CD4-positive, alpha-beta T cell treated with Interleukin-6 at 100 ng/mL for 8 hours (primary cell): ENCODE measurements at places on chromosomes 3 and 15.

DNA sequence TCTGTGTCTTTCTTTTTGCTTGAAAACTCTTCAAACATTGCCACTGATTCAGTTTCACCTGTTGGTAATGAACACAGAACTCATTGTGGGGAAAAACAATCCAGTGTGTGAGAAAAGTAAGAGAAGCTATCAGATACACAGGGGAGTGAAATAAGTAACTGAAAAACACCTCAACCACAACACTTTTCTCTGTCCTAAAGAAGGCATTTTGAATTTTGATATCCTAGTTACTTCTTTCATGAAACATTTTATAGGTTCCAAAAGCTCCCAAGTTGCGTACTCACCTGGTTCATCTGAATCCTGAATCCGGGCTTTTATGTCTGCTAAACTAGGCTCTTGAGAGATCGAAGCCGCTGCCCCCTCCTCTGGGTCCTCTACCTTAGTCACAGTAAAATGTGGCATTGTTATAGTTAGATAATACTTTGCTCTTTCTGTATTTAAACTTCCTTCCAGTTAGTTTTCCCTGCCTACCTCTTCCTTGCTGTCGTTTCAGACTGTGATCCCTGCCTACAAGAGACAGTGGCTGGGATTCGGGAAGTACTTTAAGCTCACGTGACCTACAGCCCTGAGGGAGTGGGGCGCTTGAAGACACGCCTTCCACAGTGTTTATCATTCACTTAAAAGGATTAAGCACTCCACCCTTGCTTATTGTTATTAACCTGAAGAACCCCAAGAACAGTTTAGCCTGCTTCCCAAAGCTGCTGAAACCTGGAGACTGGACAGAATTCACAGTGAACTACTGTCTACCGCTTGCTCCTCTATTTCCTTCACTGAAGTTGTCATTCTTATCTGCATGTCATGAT, 19.1 kb downstream of the SLC12A6 start:
- DNase-seq: peak; percentile 29

- no peak for DNase-seq
Measured at GRCh38 chr3:11078826-11079515, 75.3 kb upstream of the HRH1 start.

DNA sequence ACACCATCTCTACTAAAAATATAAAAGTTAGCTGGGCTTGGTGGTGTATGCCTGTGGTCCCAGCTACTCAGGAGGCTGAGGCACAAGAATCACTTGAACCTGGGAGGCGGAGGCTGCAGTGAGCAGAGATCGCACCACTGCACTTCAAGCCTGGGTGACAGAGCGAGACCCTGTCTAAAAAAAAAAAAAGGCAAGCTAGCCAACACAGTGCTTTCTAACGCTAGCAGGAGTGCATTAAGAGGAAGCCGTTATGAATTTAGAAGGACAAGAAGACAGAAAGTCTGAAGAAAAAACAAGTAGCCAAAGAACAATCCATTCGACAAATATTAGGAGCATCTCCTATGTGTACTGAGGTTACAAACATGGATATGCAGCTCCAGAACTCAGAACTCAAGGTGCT, 28.6 kb downstream of the BHLHE40 start:
- DNase-seq: no peak

- DNase-seq: no peak
Measured at GRCh38 chr3:39513791-39514369, 46.4 kb downstream of the MOBP start.

DNA sequence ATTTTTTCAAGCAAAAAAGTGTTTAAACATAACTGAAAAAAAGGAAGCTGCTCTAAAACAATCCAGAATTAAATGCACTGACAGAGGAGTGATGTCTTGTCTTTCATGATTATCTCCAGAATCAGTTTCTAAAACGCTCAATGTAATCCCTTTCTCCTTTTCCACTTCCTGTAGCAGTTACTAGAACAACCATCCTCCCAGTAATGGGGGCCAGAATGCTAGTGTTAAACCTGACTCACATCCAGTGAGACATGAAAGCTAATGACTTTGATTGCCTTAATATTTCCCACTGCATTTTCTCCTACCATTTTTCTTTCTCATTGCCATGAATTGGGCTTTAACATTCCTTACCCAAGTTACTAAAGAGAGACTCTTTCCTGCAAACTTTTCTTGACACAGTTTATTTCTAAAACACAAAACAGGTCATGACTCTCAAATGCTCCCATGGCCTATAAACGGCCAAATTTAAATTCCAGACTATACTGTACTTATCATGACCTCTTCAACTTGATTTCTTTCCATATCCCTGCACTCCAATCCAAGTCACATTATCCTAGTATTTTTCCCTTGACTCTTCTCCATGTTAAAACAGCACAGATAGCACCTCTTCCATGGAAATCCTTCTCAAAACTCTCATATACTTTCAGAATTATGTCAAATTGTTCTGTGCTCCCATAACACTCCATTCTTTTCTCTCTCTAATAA, 341.4 kb downstream of the NAALADL2 start:
- DNase-seq: no peak

DNA sequence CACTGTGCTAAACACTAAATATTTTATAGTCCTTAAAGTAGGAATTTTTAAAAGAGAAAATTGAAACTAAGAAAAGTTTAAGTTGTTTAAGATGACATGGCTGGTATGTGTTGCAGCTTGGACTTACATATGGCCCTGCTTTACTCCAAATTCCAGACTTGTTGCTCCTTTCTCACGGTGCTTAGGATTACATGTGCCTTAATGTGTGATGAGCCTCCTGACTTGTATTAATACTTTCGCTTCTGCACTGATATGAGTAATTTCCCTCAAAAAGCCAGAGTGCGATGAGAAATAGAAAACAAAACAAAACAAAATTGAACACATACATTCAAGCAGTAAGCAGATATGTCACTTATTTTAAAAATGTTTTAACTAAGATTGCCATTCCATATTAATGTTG, 250.2 kb downstream of the VGLL3 start:
- DNase-seq: no peak

DNA sequence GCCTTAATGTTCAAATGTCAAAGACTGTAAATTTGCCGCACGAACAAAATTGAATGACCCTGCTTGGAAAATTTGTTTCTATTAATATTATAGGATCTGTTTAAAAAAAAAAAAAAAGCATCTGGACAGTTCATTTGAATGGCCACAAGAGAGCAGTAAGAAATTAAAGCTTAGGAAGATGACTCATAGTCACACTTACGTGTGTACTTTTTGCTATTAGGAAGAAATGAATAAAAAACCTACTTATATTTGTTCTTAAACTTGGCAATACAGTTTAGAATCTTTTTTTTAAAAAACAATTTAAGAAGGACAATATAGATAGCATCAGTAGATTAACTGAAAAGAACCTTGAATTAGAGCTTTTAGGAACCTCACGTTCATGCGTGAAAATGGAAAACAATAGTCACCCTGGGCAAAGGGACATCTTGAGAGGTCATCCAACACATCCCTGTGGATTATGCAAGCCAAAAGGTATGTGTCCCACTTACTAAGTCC, 621.8 kb downstream of the MECOM start:
- no peak for DNase-seq

- no peak for DNase-seq
Measured at GRCh38 chr3:32758375-32758753, 59.4 kb upstream of the TRIM71 start.

DNA sequence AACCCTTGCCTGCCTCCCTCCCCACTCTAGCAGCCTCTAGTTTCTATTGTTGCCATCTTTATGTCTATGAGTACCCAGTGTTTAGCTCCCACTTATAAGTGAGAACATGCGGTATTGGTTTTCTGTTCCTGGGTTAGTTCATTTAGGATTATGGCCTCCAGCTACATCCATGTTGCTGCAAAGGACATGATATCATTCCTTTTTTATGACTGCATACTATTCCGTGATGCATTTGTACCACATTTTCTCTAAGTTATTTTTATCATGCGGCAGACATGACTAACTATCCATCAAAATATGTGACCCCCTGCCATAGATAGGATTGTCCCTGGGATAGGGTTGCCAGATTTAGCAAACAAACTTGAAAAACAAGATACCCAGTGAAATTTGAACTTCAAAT, 58.4 kb downstream of the NR1D2 start:
- no peak for DNase-seq

GRCh38 chr3:9769426-9770275, at the start of gene CAMK1:
TSS of gene CAMK1 (minus strand) at chr3:9769947. CDS start at chr3:9767749, 2,198 bp downstream.
- DNase-seq: peak; percentile 48

DNA sequence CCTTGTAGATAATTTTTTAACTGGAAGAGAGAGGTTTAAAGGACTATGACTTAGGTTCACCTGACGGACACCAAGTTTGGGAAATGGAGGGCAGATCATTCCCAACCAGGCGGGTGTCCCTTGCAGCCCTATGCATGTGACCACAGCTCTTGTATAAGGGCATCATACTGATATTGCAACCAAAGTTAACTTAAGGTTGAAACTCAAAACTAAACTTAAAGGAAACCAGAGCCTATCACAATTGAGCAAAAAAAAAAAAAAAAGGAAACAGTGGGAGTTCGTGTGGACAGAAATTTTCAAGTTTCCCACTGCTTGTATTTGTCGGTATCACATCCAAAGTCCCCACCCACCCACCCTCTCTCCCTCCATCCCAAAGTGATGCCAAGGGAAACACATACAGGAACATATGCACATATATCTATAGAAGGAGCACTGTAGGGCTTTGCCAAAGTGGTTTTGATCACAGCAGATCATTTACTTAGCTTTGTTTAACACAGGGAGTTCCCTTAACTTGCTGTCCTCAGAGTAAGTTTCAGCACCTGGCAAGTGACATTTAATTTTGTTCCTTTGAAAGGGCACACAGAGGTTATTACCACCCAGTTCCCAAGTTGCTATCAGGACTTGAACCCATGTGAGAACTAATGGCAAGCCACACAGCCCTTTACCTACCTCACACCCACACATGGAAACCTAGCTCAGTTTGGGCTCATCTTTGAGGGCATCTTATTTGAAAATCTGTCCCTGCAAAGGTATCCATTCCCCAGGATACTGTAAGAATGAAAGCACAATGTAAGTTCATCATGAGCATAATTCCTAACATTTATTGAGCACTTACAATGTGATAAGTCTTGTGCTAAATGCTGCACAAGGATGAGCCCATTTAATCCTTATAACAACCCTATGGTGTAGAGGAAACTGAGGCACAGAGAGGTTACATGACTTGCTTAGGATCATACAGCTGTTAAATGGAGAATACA, 204.5 kb upstream of the CMC1 start:
- DNase-seq: no peak

- no peak for DNase-seq
Measured at GRCh38 chr3:31571325-31571724, 38.6 kb downstream of the STT3B start.

GRCh38 chr3:54125300-54125699, 2.9 kb downstream of the CACNA2D3 start:
- no peak for DNase-seq

DNA sequence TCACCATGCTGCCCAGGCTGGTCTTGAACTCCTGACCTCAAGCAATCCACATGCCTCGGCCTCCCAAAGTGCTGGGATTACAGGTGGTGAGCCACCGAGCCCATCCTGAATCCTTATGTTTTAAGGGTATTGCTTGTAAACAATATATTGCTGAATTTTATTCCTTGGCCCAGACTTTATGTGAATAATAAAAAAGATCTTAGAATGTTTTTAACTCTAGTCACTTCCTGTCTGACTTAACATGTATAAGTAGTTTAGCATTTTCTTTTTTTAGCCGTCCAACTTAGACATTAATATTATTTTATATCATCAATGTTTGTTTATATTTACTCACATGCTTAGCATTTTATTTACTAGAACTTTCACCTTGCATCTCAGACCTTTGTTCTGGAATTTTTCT, 9.2 kb upstream of the EIF2B5 start:
- no peak for DNase-seq
